Thoracic aorta (tissue), 2 donors: ENCODE measurements at places on chromosomes 13 and 19. TPM values are rescaled to one million over a fixed set of nuclear protein-coding genes. Genes with fewer than 3 reads are reported as not detected.

GRCh38 chr13:94988654-94989053, 276.3 kb upstream of the SOX21 start:
- H3K27me3 ChIP-seq, result no peaks in the 10 kb centered on the region
- H3K4me1 ChIP-seq, result no peaks in the 10 kb centered on the region
- H3K27ac ChIP-seq, result no peak overlapping the region
- DNase-seq, result no peak

GRCh38 chr19:37864501-37864900, 41.9 kb downstream of the WDR87 start:
- DNase-seq, result no peak
- H3K27me3 ChIP-seq, result no peaks in the 10 kb centered on the region
- H3K4me1 ChIP-seq, result no peaks in the 10 kb centered on the region
- no peak overlapping the region for H3K4me3 ChIP-seq

Gene DAND5
- total RNA-seq, result not detected

- peaks cover 18% of the 10 kb centered on the region for H3K36me3 ChIP-seq
- no peaks in the 10 kb centered on the region for H3K27me3 ChIP-seq
- DNase-seq, result no peak
- H3K4me3 ChIP-seq, result peak overlapping the region; percentile 34
- H3K4me1 ChIP-seq, result peaks cover 28% of the 10 kb centered on the region
These were observed 7.3 kb downstream of the RPS16 start for GRCh38 chr19:39428283-39429112.

DNA sequence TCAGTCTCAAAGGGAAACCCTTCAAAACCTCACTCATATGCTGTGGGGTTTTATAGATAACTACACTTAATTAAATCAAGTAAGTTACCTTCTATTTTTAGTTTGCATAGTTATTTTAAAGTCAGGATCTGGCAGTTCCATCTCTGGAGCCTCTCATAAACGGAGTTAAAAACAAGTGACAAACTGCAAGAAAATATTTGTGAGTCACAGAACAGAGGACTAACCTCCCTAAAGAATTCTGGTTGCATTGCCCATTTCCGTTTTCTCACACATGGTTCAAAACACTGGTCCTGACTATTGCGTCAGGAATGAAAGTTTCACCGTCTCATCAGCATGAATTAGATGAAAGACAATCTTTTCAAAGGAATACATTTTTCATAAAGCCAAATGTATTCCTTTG, 10.6 kb downstream of the RXFP2 start:
- no peaks in the 10 kb centered on the region for H3K36me3 ChIP-seq
- H3K27me3 ChIP-seq, result no peaks in the 10 kb centered on the region
- no peak for DNase-seq
- H3K4me3 ChIP-seq, result no peak overlapping the region
- no peaks in the 10 kb centered on the region for H3K4me1 ChIP-seq
- no peak overlapping the region for H3K27ac ChIP-seq

DNA sequence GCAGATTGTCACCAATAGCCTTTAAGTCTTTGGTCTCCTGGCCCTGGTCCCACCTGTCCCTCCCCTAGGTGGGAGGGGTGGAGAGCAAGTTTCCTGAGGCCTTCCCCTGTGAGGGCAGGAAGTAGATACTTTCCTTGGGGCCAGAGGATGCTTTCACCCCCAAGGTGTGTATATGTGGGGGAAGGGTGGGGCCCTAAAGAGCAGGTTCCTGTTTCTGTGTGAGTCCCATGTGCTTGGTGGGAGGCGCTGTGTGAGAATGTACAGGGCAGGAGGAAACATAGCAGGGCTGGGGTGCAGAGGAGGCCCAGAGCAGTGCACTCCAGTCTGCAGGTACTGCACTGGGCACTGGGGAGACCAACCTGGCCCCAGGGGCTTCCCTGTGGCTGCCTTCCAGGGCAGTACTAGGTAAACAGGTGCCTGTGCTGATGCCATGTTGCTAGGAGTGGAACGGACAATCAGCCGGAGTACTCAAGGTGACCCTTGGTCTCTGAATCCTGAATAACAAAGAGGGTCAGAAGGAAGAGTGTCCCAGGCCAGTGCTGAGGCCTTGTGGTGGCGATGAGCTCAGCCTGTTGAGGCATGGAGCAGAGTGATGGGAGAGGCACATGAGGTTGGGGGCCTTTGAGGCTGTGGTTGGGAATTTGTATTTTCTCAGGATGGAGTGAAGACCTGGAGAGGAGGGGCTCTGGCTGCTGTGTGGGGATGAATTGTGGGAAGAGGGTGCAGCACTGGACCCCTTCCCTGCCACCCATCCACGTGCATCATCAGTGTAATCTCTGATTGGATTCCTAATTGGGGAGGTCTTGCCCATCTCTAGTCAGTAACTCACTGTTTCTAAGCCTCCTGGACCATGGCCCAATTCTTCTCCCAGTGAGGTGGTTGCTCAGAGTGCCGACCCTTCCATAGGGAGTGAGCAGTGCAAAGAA, 5.1 kb downstream of the EGLN2 start:
- H3K4me1 ChIP-seq, result peaks cover 54% of the 10 kb centered on the region
- peak overlapping the region; percentile 12 for H3K4me3 ChIP-seq
- H3K36me3 ChIP-seq, result peaks cover 14% of the 10 kb centered on the region
- H3K27ac ChIP-seq, result peak overlapping the region; percentile 55
- no peaks in the 10 kb centered on the region for H3K27me3 ChIP-seq

Gene GNG7
- 2.3 TPM for total RNA-seq

Gene RASIP1
- total RNA-seq, result 11.6 TPM

GRCh38 chr13:110583178-110583865, 21.8 kb upstream of the RAB20 start:
- no peaks in the 10 kb centered on the region for H3K27me3 ChIP-seq
- no peak for DNase-seq
- H3K4me3 ChIP-seq, result no peak overlapping the region
- H3K36me3 ChIP-seq, result no peaks in the 10 kb centered on the region
- no peak overlapping the region for H3K27ac ChIP-seq

DNA sequence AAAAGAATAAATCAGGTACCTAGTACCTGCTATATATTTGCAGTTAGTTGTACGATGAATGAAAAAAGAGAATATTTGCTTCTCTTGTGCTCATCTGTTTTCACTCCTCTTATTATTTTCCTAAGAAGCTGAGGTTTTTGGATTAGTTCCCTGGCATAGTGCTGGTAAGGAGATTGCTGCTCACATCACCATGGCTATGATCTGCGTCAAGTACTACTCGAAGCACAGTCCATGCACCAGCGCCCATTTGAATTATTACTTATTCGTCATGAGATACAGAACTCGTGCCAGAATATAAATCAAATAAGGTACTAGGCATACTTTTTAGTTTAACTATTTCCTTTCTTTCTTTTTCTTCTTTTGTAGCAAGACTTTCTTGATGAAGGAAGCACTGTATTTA, 7.1 kb downstream of the SERTM1 start:
- H3K27ac ChIP-seq, result no peak overlapping the region
- no peaks in the 10 kb centered on the region for H3K4me1 ChIP-seq
- no peak overlapping the region for H3K4me3 ChIP-seq
- DNase-seq, result no peak

DNA sequence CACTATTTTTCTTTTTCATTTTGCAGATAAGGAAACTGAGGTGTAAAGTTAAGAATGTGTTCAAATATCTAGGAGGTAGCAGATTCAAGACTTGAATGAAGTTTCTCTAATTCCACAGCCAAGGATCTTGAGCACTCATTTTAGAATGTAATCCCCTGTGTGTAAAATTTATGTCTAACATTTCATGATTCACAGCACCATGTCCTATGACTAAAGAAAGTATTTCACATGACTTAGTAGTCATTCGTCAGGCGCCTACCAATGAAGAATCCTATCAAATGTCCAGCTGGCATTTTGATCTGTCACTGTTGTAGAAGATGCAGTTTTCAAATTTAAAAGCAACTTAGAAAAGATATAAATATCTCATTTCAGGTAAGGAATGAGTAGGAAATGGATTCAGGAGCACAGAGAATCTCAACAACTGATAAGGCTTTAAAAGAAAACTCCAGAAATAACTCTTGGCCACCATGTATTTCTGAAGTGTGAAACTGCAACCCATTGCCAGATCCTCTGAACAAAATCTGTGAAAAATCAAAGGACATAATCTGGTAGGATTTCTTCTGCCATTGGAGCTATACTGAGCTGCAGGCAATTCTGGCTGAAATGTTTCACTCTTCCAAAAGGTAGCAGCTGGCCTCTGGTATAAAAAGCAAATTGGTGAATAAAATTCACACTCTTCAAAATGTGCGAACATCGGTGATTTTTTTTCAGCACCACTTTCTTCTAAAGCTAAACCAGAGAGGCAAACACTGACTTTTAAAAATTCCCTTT, 92.2 kb downstream of the DCLK1 start:
- no peak overlapping the region for H3K4me3 ChIP-seq
- no peaks in the 10 kb centered on the region for H3K4me1 ChIP-seq
- no peak overlapping the region for H3K27ac ChIP-seq
- H3K36me3 ChIP-seq, result no peaks in the 10 kb centered on the region
- DNase-seq, result no peak

Gene CDADC1
- 18.5 TPM for total RNA-seq

DNA sequence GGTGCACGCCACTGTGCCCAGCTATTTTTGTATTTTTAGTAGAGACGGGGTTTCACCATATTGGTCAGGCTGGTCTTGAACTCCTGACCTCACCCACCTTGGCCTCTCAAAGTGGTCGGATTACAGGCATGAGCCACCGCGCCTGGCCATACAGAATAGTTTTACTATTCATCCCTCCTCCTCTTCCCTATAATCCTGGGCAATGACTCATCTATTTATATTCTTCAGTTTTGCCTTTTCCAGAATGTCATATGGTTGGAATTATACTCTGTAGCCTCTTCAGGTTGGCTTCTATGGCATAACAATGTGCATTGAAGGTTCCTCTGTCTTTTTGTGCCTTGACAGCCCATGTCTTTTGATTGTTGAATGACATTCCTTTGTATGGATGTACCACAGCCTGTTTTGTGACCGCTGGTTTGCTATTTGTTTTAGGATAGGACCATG, 22.2 kb upstream of the LRP3 start:
- peaks cover 6% of the 10 kb centered on the region for H3K4me1 ChIP-seq
- H3K4me3 ChIP-seq, result no peak overlapping the region
- H3K27ac ChIP-seq, result no peak overlapping the region
- H3K27me3 ChIP-seq, result no peaks in the 10 kb centered on the region
- no peak for DNase-seq
- no peaks in the 10 kb centered on the region for H3K36me3 ChIP-seq

DNA sequence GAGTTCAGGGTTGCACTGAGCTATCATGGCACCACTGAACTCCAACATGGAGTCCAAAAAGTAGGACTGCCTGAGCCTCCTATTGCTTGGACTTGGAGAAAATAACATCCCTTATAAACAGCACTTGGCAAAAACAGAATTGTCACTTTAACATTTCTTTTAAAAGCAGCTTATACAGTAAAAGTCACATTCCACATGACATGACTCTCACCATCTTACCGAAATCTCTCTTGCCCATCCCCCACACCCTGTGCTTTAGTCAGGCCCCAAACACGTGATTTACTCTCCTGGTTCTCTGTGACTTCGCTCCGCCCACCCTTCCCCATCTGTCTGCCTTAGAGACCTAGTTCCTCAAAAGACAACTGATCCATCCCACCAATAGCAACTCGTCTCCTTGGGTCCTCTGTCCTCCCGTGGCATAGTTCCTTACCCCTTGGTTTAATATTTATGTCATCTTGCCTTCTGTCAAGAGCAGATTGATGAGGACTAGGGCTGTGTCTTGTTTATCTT, 4.6 kb downstream of the SAFB start:
- DNase-seq, result no peak
- H3K27ac ChIP-seq, result peak overlapping the region; percentile 34
- H3K36me3 ChIP-seq, result peaks cover 16% of the 10 kb centered on the region
- no peaks in the 10 kb centered on the region for H3K27me3 ChIP-seq

DNA sequence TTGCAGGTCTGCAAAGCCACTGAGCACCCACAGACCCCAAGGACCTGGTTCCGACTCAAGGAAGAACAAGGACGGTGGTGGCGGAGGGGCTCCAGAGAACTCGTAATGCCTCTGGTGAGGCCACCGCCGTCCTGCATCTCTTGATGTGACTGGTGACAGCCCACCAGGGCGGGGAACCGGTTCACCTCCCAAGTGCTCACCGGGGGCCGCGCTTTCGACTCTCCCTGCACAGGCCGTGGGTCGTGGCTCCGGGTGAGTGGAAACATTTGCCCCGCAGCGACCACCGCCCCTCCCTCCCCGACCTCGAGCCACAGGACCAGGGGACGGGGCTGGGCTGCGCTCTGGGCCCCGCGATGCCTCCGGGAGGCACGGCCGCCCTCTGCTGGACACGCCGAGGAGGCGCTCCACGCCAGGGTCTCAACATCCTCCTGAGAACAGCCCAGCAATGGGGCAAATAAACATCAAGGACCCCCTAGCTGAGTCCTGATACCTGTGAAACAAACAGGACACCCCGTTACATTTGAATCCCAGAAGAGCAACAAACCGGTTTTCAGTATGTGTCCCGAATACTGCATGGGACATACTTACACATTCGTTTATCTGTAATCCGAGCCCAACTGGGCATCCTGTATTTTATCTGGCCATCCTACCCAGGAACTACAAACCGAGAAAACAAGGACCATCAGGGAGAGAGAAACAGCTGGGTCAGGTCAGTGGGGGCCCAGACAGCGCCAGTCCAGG, 3.9 kb upstream of the PLPP2 start:
- H3K27me3 ChIP-seq, result peaks cover 28% of the 10 kb centered on the region
- no peak for DNase-seq
- H3K27ac ChIP-seq, result no peak overlapping the region
- H3K36me3 ChIP-seq, result no peaks in the 10 kb centered on the region
